ENCODE measurements at places on chromosomes 13 and 19.

GRCh38 chr13:84279166-84279565, 396.9 kb upstream of the SLITRK1 start:
- no peak for DNase-seq

DNA sequence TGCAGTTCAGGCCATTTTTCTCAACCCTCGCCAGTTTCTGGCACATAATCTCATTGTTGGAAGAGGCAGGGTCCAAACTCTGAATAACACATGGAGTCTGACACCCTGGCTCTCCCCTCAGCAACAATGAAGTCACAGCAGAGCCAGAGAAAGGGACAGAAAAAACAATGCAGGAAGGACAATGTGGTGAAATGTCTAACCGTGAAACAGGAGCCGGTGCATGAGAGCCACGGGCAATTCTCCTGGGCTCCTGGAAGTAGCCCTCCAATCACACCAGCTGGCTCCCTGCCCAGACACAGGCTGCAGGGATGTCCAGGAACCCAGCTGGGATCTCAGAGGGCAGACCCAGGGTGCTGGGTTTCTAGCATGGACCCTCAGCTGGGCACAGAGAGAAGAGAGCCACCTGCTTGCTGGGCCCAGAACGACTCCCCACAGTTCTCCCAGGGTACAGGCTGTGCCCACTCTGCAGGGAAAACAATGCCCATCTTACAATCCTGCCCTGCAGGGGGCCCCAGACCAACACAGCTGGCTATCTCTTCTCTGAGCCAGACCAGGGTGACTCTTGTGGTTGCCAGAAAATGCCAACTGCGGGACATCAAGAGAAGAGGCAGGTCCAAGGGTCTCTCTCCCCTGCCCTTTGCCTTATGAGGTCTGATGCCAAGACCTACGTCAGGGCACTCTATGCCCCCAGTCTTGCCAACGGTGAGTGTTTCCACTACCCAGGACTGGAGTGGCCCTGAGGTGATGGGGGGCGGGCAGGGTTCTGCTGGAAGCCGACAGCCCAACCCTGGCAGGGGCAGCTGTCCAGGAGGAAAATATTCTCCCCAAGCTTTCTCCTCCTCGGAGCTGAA, 64.5 kb downstream of the CEBPG start:
- DNase-seq, result peak; percentile 49

DNA sequence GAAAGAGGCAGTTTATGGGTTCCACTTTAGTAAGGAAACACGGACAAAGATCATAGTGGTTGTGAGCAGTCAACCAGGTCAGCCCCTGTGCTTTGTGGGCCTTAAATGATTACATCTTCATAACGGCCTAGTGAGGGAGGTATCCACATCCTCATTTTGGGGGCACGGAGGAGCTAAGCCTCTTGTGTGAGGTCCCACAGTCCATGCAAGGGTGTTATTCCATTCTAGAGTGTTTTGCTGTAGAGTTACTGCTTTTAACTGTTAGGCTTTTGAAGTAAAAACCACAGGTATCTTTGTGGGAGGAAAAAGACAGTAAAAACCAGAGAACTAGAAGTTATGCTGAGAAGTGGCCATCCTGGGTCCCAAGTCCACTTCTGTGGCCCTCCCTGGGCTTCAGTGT, 4.0 kb downstream of the NOP53 start:
- DNase-seq, result no peak

- no peak for DNase-seq
Observed at GRCh38 chr13:97559981-97560380, 126.0 kb downstream of the RAP2A start.

DNA sequence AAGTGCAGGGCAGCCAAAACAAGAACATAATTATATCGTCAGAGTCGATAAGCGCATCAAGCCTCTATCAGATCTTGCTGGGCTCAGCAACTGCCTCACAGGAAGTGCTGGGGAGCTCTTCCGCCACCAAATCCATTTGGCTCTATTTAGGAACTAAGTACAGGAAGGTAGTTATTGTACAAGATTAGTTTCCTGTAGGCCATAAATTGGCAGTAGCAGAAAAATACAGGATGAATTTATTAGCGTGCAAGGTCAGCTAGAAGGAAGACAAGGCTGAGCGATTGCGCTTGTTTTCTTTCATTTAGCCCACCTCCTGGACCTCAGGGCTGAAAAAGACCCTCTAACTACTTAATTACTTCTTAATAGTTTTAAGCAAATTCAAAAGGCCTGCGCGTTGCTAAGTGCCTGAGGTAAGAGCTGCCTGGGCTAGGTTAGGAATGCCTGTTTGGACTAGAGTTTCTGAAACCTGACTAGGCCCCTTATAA, 118.5 kb downstream of the IRS2 start:
- DNase-seq, result peak; percentile 40

- DNase-seq, result no peak
Observed at GRCh38 chr13:44519642-44520041, 56.5 kb downstream of the TSC22D1 start.

DNA sequence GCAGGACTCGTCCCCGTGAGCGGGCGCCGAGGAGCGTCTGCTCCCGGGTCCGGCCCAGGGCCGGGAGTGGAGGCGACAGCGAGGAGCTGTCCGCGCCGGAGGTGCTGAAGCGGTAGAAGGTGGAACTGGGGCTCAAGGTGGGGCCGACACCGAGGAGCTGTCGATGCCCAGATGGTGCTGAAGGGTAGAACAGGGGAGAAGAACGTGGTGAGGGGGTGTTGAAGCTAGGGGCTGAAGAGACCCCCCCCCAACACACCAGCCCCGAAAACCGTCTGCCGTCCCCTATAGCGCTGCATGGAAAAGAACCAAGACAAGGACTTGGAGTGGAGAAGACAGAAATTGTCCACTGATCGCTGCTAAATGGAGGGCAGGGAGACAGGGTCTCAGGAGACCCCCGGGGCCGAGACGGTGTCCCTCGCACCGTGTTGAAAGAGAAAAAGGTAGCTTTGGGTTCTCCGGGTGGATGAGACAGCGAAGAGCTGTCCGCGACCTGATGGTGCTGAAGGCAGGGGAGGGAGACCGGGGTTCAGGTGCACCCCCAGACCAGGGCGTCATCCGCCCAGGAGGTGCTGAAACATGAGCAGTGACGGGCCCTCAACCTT, 7.1 kb upstream of the PDE4C start:
- no peak for DNase-seq

DNA sequence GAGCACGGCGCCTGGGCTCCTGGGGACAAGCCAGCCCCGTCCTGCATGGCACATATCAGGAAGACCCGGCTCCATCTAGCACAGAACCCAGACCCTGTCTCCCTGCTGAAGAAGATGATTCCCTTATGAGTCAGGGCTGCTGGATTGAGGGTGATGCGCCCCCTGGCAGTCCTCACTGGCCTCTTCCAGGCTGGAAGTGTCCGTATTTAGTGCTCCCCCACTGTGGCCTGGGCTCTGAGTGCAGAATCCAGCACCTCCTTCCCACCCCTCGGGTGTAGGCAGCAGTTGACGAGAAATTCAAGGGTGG, 14.9 kb downstream of the COMP start:
- no peak for DNase-seq

GRCh38 chr19:42657556-42657955, 62.8 kb upstream of the CEACAM8 start:
- no peak for DNase-seq

GRCh38 chr13:34634448-34634847, 307.6 kb upstream of the NBEA start:
- DNase-seq, result no peak

DNA sequence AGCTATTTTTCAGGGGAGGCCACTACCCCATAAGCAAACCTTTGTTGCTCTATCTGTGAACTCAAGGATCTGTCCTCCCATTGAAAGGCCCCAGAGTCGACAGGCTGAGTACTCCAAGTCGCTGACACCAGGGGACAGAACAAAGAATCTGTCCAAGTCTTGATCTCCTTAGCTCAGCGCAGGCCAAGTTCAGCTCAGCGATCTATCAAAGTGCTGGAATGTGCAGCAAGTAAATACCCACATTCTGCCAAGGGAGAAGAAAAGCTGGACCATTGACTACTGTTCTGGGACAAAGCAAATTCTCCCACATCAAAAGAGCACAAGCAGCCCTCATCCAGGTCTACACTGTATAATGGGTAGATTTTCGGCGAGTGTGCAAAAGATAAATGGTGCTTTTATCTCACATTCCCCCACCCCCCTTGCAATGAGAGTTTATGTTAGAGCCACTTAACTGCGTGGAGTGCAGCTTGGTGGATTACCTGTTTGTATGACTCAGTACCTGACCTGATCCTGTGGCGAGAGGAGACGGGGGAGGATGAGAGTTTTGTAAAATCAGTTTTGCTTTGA, 391.7 kb upstream of the SGCG start:
- DNase-seq, result peak; percentile 49

- DNase-seq, result no peak
Observed at GRCh38 chr13:80235967-80236302, 105.0 kb downstream of the SPRY2 start.

DNA sequence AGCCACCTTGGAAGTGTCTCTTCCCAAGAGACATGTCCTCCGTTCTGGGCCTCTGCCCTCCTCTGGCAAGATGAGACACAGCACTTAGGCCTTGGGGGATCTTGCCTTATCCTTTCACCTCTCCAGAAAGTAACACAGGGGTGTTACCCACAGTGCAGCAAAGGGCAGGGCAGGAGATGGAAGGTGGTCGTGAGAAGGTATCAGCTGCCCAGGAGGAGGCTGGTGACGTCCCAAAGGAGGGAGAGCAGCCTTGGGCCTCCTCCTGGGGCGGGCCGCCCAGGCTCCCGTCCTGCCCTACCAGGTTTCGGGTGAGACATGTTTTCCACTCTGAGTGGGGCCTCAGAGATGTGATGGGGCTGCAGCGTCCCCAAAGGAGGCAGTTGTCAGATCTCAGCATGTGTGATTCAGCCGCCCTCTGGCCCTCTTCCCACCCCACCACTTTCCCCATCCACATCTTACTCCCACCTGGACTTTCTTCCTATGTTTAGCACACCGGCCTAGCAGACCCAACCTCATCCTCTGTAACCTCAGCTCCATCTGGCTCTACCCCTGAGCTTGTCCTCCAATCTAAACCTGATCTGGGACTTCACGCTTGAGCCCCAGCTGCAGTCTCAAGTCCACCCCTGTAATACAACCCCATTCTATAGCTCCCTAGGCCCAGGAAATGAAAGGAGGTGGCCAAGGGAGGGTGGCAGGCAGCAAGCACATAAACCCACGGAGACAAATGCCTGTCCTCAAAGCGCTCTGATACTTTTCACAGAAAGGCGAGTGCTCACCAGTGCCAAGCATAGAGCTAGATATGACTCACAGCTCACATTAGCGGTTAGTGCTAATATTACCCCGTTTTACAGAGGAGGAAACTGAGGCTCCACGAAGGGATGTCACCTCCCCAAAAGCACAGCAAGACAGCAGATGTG, 9.3 kb downstream of the POU2F2 start:
- no peak for DNase-seq

DNA sequence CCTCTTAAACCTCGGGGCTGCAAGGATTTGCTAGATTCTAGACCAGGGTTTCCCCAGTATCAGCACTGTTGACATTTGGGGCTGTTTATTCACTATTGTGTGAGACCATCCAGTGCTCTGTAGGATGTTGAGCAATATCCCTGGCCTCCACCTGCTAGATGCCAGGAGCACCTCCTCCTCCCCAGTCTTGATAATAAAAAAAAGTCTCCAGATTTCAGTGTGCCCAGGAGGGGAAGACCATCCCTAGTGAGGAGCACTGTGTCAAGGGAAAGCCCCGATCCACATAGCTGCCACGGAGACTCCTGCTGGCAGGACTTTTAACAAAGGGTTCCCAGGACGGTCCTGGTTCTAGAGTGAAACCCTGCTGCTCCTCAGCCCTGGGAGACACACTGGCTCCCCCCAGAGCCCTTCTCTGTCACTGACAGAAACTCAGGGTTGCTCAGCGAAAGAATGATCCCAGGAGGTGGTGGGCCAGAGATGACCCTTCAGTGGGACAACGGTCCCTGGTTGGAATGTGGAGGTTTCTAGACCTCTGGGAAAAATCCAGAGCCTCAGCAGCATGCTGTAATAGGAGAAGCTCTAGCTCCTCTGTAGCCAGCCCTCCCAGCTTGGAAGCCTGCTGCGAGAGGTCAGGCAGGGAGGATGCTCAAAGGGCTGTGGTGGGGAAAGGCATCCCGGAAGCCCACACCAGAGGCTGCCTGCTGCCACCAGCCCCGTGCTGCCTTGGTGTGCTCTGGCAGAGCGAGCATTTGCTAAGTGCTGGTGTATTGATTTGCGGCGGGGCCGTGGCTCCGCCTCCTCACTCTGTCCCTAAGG, 20.3 kb downstream of the LYL1 start:
- peak; percentile 69 for DNase-seq

GRCh38 chr13:109301276-109301675, 485.1 kb downstream of the IRS2 start:
- no peak for DNase-seq

- DNase-seq, result no peak
Observed at GRCh38 chr19:13693889-13694288, 70.4 kb upstream of the MRI1 start.
